ENCODE measurements at places on chromosomes 5 and 9. TPM values are rescaled to one million over a fixed set of nuclear protein-coding genes. Genes with fewer than 3 reads are reported as not detected.

CMBL gene
- 0.75 TPM for total RNA-seq

SLC9A3 gene
- 9.9 TPM for total RNA-seq

NPR2 gene
- 7.3 TPM for total RNA-seq

ZNF483 gene
- total RNA-seq, result 3.1 TPM

PANK3 gene
- total RNA-seq, result 20.9 TPM

UAP1L1 gene
- 17.1 TPM for total RNA-seq

LOX gene
- total RNA-seq, result 48.1 TPM

SPINK13 gene
- not detected for total RNA-seq

MARVELD2 gene
- total RNA-seq, result not detected

ABLIM3 gene
- total RNA-seq, result 25.8 TPM

- no peak for DNase-seq
Measured at GRCh38 chr9:20335668-20336332, 286.5 kb downstream of the MLLT3 start.

- no peak for DNase-seq
Measured at GRCh38 chr5:39513236-39513635, 88.5 kb upstream of the DAB2 start.

GRCh38 chr9:132539096-132539495, 43.3 kb upstream of the BARHL1 start:
- no peak for DNase-seq

- no peak for DNase-seq
Measured at GRCh38 chr9:35568196-35568595, 36.9 kb upstream of the TESK1 start.

GRCh38 chr5:147961208-147961749, 54.9 kb upstream of the C5orf46 start:
- DNase-seq, result no peak

DNA sequence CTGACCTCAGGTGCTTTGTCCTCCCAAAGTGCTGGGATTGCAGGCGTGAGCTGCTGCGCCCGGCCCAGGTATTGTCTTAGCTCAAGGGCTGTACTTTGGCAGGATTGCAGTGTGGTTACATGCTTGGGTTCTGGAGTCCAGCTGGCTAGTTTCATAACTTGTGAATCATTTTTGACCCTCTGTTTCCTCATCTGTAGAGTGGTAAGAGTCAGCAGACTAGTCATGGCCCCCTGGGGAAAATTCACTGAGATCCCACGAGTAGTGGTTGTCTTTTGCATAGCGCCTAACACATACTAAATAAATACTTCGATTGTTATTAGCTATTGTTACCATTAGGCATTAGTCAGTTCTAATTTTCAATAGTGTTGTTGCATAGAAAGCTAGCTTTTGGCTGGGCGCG, 14.3 kb downstream of the PTPA start:
- no peak for DNase-seq

DNA sequence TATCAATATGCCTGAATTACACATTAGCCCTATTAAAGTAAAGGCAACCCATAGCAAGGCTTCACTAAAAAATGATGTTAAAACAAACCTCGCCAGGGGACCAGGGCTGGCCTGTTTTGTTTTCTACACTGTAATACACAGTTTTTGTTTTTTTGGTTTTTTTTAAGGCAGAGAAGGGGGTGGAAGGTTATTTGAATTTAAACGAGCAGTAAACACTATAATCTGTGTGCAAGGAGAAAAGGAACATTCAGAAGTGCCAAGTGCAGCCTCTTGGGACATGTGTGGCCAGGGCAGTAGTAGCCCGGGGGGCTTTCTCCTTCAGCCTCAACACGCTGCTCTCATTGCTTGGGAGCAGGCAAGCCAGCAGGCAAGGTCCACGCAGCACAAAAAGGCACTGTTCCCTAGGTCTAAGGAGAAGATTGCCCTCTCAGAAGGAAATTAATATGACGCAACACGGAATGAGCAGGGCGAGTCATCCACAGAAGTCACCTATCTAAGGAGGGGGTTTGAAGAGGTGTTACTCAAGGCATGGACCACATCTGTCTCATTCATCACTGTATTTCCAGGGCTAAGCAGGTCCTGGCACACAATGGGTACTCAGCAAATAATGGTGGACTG, 16.2 kb downstream of the SIL1 start:
- DNase-seq, result no peak

DNA sequence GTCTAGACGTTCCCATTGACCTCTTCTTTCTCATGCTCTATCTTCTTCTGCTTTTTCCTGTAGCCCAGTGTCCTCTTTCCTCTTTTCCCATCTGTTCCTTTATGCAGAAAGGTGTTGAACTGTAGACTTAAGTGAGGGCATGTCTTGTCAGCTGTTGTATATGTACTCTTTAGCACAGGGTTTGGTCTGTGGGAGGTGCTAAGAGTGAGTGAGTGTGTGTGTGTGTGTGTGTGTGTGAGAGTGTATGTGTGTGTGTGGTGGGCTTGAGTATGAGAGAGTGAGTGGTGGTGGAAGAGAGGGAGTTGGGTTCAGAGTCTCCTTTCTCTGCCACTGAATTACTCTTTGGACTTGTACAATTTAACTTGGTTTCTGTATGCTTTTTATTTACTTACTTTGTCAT, 10.3 kb upstream of the ROPN1L start:
- no peak for DNase-seq

- no peak for DNase-seq
Measured at GRCh38 chr5:11048760-11049159, 287.7 kb upstream of the DAP start.

- DNase-seq, result no peak
Measured at GRCh38 chr5:181217803-181218062, 5.3 kb upstream of the TRIM41 start.

- DNase-seq, result no peak
Measured at GRCh38 chr5:179817890-179818745, 2.6 kb upstream of the SQSTM1 start.

DNA sequence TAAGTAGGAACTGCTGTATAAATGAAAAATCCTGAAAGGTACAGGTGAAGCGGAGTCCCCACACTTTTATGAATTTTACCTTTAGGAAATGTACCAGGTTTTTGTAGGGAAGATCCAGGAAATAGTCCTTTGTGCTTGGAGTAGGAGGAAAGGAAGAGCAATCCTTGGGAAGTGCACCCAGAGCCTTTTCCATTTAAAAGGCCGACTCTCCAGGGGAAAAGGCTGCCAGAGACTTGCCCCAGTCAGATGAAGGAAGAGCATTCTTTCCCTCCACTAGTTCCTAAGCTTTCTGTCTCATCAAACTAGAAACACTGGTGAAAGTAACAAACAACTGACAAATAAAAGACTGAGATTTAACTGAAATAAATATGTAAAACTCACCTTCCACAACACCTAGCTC, 779.4 kb upstream of the CDH6 start:
- DNase-seq, result no peak

GRCh38 chr9:71891557-71892189, 19.3 kb downstream of the ABHD17B start:
- DNase-seq, result no peak

Data from ascending aorta (tissue), 2 donors.